ENCODE measurements at places on chromosomes 12 and 14.

DNA sequence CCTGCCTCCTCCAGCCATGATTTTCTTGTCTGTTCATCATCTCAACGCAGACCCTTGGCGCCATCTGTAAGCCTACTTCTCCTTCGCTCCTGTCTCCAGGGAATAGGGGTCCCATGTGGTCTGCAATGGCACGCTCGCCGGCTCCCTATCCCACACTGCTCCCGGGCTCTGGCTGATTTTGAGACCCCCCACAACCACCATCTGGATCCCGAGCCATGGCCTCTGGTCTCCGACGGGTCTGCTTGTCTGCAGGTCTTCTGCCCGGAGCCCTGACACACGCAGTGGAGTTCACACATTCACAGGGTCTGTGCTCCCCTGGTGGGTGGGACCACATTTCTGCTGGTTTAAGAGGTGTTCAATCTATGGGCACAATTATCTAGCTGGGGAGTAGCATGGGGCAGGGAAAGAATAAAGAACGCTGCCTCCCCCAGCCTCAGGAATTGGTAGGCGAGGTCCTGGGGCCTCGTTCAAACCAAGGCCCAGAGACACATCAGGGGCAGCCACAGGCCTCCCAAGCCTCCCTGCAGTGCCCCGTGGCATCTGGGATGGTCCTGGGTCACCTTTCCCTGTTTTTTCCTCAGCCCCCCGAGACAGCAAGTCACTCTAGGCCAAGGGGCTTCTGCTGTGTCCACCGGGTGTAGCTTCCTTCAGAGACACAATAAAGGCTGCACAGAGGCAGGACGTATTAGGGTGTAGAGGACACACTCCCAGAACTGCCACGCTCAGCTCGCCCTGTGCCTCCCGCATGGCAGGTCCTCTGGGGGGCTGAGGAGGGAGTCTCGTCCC lies 21.5 kb downstream of the FZD10 start:
- DNase-seq = no peak

DNA sequence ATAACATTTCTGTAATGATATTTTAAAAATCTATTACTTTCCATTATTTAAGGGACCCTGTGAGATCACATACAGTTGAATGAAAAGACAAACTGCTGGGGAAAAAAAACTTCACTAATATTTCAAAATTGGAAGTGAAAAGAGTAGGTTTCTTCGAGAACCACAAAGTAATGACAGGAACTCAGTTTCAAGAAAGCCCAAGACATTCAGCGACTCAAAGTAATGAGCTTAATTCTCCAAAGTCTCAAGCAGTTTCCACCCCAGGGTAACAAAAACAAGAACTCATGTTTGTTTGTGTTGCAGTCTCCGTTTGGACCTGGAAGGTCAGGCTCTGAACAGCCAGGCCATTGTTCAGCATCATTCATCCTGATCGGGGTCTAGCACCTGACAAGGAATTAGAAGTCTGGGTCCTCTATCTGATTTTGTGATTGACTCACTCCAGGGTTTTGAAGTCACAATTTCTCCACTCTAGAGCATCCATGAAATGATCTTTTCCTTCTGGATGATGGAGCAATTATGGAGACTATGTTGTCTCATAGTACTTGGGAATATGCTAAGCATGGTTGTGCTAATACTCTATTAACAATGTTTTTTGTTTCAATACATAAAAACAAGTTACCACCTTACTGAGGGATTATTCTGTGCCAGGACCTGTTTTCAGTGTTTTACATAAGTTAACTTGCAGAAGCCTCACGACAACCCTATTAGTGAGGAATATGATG lies 126.9 kb downstream of the SLC25A21 start:
- no peak for DNase-seq

- no peak for DNase-seq
Measured at GRCh38 chr12:19066475-19067001, 63.0 kb upstream of the PLEKHA5 start.

GRCh38 chr14:73567951-73568885 lies 795 bp upstream of the ACOT2 start:
- DNase-seq = peak; percentile 28

- no peak for DNase-seq
Measured at GRCh38 chr12:41476499-41477439, 288.6 kb downstream of the PDZRN4 start.

GRCh38 chr14:103127861-103128598 lies 4.8 kb downstream of the TNFAIP2 start:
- no peak for DNase-seq

DNA sequence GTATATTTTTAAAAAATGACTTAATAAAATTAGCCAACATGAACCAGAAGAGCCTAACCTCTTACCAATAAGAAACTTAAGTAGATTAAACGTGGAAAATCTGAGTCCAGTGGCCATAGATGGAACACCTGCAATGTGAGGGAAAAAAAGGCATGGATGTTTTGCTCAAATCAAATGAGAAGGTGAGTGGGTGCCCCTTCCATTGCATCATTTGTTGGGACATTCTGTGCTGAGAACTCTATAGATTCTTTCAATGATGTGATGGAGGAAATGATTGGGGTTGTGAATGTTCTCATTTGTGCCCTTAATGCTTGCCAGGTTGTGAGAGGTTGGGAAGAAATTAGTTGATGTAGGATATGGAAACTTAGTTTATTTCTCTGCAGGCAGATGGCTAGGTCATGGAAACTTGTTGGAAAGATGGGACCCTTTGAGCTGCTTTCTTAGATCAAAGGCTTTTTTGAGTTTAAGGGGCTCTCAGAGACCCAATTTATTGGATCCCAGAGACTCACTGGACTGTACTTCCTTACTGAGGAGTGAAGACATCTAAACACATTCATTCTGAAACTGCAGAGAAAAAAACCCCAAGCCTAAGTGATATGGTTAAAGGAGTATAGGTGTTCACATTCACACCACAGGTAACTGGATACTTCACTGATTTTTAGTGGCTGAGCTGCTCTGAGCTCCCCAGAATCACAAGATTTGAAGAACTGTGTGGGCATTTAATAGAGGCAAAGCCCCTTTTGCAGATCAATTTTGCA lies 95.9 kb downstream of the DACT1 start:
- DNase-seq = no peak

DNA sequence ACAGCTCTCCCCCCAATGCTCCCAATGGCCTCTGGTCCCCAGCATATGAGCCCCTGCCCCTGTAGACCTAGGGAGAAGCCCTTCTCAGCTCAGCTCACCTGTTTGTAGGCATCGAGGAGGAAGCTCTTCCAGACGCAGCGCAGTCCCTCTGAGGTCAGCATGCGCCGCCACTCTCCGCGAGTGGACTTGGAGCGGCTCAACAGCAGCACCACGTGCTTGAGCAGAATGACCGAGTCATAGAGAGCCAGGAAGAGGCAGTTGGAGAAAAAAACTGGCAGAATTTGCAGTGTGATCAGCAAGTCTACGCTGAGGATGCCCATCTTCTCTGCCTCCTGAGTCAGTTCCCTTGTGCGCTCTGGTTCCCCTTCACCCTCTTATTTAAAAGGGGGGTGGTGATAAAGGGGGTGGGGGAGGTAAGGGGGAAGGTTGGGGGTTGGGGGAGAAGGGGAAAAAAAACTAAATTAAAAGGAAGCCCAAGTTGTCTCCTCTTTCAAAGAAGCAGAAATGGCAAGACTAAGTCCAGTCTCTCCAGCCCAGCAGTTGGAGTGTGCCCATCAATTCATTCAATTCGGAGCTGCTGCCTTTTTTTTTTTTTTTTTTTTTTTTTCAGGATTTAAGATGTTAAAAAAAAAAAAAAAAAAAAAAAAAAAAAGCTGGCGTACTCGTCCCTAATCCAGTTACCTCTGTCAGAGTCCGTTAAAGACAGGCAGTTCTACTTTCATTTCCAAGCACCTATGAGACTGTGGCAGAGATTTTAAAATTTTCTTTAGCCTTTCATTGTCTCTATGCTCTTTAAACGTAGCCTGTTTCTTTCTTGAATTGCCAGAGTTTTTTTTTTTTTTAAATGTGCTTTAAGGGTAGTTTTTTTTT lies at the start of gene DIO2:
TSS of gene DIO2 (minus strand) at position 352 of the 870 bp plus-strand sequence. CDS start at position 320, 32 bp downstream.
- no peak for DNase-seq

GRCh38 chr12:2256915-2257314 lies 204.1 kb downstream of the CACNA1C start:
- peak; percentile 46 for DNase-seq

DNA sequence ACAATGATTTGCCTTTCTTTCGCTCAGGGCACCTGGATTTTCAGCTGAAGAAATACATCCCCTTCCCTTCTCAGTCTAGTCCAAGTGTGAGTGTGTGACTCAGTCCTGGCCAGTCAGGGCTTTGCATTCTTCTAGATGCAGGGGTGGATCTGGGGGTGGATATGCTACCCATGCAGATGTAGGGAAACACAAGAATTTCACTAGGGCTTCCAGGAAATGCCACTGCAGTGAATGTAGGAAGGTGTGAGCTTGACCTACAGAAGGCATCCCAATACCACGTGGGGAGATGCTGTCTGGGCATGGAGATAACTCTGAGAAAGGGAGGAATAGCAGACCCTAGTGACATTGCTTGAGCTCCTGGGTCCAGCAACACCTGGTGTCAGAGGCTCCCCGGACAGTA lies 404.2 kb downstream of the GLT1D1 start:
- no peak for DNase-seq

DNA sequence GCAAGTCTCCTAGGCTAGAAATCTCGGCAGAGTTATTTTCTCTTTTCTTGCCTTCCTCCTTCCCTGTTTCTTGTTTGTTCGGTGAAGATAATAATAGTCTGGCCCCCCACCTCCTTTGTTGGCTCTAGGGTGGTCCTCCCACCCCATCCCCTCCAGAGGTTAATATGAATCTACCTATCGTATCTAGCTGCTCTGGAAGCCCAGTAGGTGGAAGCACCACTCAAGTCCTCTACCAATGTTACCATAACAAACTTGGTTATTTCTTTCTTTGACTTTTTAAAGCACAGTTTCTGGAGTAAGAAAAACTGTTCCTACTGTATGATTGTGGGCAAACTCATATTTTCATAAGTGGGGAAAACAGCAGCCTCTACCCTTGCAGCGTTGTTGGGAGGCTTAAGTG lies 19.7 kb upstream of the GRIP1 start:
- DNase-seq = no peak

DNA sequence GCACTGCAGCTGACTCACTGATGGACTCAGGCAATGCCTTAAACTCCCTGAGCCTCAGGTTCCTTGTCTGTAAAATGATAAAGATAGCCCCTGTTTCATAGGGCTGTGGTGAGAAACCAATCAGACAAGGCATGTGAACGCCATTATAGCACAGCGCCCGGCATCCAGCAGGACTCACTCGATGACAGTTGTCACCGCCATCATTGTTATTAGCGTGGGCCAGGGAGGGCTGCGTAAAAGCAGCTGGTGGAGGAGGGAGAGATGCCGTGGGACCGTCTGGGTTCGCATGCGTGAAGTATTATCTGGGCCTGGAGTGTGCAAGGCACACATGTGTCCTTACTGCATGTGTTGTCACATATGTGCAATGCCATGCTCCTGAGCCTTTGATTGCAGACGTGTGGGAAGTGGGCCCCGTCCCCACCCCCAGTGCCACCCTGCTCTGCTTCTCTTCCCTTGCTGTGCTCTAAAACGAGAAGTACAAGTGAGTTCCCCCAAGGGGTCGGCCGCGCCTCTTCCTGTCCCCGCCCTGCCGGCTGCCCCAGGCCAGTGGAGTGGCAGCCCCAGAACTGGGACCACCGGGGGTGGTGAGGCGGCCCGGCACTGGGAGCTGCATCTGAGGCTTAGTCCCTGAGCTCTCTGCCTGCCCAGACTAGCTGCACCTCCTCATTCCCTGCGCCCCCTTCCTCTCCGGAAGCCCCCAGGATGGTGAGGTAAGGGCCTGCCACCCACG lies at the start of gene PTPN6:
TSS of gene PTPN6 (plus strand) at position 546 of the 730 bp plus-strand sequence. CDS start at position 703, 157 bp downstream.
- no peak for DNase-seq

DNA sequence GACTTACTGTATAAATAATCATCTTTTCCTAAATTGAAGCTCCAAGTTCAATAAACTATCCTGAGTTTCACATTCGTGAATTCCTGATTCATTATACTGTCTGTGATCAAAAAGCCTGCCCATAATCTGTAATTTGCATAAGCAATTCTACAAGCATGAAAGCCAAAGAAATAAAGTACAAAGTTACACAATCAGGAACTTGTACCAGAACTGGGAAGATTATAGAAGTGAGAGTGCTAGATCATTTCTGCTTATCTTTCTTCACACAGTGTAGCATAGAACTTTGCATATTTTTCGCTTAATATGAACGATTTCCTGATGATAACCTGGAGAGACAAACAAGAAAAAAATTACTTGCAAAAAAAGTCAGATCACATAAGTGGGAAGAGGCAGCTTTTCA lies 308.2 kb downstream of the C12orf50 start:
- DNase-seq = no peak

- DNase-seq = no peak
Measured at GRCh38 chr14:100605230-100605629, 18.0 kb upstream of the BEGAIN start.

GRCh38 chr12:26833743-26834490 lies 923 bp upstream of the ITPR2 start:
- DNase-seq = no peak

GRCh38 chr12:104407922-104408321 lies 48.8 kb upstream of the CHST11 start:
- DNase-seq = no peak
